ENCODE measurements at places on chromosomes 5 and 9.

DNA sequence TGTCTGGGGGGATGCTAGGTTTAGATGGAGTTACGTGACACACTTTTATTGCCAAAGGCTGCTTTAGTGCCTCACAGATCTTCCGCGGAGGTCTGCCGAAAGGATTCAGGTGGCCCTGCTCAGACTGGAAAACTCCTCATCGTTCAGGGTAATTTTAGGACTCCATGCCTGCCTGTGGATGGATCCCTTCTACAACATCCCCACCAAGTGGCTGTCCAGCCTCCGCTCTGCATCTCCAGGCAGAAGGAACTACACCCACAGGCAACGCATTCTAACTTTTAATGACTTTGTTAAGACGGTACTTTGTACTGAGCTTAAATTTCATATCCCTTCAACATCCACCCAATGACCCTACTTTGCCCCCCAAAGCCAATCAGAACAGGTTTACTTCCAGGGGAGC lies 29.4 kb downstream of the ATPSCKMT start:
- no peak for DNase-seq

DNA sequence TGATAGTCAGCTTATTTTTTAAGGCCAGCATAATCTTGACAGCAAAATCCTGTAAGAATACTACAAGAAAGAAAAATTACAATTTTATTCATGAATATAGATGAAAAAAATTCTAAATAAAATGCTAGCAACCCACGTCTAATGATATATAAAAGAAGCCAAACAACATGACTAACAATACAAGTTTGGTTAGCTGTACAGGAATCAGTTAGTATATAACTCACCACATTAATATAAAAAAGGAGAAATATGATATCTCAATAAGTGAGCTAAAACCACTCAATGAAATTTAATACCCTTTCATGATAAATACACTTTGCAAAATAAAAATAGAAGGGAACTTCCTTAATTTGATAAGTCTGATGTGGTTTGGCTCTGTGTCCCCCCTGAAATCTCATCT lies 139.7 kb upstream of the MAN2A1 start:
- no peak for DNase-seq

GRCh38 chr5:143188083-143188482 lies 215.4 kb downstream of the NR3C1 start:
- no peak for DNase-seq

DNA sequence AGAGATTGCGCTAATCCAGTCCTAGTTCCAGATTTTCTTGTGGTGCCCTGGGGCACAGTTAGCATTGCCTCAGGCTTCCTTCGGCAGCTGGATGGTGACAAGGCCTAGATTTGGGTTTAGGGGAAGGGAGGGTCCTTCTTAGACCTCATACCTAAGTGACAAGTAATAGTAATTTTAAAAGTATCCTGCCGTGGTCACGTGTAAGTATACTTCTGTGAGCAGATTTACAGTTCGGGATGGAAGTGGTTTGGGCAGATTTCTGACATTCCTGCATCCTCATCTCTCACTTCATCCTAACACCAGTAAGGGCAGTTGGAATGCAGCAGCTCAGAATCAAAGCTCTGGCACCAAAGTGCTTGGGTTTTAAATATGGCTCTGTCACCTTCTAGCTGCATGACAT lies 71.6 kb downstream of the LRRC70 start:
- DNase-seq = no peak

- DNase-seq = no peak
Measured at GRCh38 chr9:32877639-32878217, 94.4 kb downstream of the TMEM215 start.

DNA sequence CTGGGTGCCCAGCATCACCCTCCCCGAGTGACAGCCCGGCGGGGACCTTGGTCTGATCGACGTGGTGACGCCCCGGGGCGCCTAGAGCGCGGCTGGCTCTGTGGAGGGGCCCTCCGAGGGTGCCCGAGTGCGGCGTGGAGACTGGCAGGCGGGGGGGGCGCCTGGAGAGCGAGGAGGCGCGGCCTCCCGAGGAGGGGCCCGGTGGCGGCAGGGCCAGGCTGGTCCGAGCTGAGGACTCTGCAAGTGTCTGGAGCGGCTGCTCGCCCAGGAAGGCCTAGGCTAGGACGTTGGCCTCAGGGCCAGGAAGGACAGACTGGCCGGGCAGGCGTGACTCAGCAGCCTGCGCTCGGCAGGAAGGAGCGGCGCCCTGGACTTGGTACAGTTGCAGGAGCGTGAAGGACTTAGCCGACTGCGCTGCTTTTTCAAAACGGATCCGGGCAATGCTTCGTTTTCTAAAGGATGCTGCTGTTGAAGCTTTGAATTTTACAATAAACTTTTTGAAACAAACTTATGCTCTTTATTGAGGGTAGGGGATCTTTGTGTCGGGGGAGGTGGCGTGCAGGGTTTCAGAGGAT lies 1.3 kb downstream of the GADD45G start:
- peak; percentile 55 for DNase-seq

- peak; percentile 42 for DNase-seq
Measured at GRCh38 chr9:33158843-33159776, 8.0 kb downstream of the B4GALT1 start.

DNA sequence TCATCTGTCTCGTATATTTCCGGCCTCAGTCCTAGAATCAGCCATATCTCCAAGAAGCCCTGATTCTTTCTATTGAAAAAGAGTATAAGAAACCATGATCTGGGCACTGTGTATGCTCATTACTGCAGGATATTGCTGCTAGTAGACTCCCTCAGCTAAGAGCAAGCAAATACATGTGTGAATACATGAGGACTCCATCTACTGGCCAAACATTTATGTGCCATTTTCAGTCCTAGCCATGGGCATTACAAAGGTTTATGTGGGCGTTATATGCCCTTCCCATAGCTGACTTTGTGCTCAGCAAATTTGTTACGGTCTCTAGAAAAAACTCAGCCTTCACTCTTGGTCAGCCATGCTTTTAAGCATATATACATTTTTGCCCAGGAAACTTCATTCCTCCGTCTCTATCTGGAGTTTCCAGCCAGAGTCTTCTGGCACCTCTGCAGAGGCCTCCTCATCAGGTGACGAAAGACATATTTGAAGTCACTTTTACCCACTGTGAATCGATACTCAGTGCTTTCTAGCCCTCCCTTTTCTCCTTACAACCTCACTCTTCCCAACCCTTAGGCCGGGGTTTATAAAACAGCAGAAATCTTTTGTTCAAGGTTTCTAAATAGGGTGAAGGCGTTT lies 1495.6 kb upstream of the CDH6 start:
- DNase-seq = no peak

DNA sequence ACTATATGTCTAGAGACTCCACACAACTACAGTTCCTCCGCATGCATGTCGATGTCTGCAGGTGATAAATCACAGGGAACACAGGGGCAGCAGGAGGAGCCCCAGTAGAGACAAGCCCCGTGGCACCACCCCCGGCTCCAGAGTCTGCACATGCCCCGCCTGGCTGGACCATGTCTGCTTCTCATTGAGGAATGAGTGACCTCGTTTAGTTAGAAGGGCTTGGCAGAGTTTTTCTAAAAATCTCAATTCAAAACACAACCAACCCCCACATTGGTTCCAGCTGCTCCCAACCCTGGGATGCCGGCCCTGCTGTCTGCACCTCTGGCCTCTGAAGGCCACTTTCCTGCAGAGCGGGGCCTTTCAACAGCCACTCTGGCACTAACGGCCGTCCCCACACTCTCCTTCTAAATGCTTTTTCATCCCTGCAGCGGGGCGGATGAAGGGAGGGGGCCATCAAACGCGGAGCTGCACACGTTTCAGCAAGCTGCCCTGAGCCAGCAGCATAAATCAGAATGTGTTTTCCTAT lies 106.3 kb downstream of the ROR2 start:
- no peak for DNase-seq

DNA sequence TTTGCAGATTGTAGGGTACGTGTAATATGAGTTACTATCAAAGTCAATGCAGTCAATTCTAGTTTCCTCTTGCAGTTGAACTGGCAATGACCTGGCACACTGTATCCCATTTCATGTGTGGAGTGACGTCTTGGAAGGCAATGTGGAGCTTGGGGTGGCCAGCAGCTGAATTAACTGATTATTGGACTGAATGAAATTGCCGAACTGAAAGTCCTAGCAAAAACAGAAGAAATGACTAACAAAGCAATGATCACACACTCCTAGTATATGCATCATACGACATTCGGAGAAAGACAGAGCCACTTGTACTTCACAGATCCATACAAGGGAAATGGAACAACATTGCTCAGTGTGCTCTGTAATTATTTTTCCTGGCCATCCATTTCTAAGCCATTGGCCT lies 259.1 kb upstream of the DAPK1 start:
- DNase-seq = no peak

DNA sequence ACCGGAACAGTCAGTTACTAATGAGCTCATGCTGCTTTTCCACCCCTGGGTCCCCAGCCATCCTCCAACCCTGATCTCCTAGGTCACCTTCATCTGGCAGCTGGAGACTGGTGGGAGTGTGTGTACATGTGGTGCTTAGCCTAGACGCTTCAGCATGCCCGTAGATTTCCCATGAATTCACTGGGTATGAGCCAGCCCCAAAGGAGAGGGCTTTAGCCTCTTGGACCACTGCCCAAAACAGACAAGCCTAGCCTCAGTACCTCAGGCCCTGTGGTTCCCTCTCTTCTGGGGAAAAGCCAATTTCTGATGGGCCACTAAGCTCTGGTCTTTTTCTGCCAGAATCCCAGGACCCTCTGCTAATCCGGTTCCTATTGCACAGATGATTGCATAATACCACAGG lies 48.0 kb upstream of the ASTN2 start:
- no peak for DNase-seq

DNA sequence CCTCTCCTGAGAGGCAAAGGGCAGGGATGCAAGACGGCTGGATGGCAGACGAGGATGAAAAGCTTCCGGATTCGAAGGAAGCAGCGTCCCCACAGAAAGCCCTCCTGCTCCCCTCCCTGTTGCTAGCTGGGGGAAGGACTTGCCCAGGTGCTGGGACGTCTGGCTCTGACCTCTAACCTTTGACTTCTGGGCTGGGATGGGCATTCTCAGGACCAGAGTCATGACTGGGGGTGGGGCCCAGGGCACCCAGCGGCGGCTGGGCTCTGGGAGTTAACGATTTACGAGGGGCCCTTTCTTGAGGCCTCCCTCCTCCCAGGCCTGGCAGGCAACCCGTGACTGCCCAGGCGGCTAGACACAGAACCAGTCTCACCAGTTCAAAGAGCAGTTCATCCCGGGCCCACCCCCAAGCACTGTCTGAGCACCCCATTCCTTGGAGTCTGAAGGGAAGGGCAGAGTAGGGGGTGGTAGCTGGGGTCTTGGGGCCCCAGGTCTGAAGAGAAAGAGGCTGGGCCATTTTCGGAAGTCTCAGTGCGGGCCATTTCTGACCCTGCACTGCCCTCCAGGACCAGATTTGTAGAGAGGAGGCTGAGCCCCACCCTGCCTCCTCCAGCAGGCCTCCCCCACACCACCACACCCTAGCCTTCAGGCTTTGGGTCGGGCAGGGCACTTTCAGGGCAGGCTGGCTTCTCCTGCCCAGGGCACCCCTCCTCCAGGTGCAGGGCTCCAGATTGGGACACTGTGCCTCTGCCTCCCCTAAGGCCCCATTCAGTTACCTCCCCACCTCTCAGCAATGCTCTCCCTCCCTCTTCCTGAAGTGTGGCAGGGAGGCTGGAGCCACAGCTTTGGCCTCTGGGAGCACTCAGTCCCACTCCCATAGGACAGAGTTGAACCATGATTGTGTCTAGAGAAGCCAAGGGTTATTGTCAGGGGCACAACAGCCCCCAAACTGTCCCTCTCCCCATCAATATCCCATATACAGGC lies 5.0 kb upstream of the CXXC5 start:
- no peak for DNase-seq

GRCh38 chr5:19577882-19578281 lies 410.1 kb downstream of the CDH18 start:
- DNase-seq = no peak

- DNase-seq = no peak
Measured at GRCh38 chr5:134252671-134253070, 26.8 kb upstream of the PPP2CA start.

DNA sequence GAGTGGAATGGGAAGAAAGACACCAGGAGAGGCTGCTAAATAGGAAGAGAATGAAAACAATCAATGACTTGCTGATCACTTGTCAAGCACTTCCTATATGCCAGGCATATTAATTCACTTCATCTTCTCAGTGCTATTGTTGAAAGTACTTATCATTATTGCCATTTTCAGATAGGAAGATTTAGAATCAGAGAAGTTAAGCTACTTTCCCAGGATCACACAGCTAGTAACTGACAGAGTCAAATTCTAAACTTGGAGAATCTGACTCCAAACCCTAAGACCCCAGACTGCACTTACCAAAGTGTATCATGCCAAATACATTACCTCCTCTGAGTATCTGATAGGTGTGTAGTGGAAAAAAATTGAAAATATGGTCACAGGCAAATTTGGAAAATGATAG lies 236.3 kb downstream of the SPOCK1 start:
- no peak for DNase-seq

DNA sequence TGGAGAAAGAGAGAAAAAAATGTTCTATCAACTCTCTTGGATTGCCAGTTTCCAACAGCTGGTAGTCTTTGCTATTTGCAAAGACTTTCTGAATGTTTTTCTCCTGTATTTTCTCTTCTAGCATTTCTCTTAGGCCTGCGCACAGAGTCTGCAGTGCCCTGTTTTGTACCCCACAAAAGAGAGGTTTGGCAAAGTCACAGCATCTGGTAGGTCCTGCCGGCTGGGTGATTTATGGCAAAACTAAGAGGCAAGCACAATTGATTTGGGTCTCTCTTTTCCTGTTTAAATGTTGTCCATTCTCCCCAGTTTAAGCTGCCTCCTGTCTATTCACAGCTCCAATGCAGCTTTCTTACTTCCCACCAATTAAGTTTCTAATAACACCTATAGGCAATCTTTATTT lies 193.9 kb downstream of the TRPM3 start:
- DNase-seq = no peak

- no peak for DNase-seq
Measured at GRCh38 chr5:11048760-11049159, 287.7 kb upstream of the DAP start.

DNA sequence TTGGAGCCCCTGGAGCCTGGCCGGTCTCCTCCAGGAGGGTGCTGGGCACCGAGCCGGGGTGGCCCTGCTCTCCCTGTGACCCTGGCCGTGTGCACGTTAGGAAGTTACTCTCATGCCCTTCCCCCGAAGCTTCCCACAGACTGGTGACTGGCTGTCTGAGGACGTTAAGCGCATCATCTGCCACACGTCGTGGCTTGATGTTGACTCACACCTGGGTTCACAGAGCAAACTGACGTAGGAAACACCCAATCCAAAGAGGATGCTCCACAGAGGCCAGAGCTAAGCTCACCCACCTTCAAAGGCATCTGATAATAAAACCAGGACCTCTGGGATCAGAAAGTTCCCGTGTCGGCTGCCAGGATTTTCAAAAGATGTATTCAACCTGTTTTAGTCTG lies 152.9 kb upstream of the PHYKPL start:
- peak; percentile 5 for DNase-seq
